ENCODE measurements at places on chromosomes 13 and 19.

DNA sequence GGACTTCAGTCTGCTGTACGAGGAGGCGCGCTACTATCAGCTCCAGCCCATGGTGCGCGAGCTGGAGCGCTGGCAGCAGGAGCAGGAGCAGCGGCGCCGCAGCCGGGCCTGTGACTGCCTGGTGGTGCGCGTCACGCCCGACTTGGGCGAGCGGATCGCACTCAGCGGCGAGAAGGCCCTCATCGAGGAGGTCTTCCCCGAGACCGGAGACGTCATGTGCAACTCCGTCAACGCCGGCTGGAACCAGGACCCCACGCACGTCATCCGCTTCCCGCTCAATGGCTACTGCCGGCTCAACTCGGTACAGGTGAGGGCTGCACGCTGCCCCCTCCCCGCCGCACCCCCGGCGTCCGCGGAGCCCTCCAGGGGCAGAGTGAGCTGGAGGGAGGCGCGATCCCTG lies 14.6 kb downstream of the KCTD15 start:
- DNase-seq, result no peak

DNA sequence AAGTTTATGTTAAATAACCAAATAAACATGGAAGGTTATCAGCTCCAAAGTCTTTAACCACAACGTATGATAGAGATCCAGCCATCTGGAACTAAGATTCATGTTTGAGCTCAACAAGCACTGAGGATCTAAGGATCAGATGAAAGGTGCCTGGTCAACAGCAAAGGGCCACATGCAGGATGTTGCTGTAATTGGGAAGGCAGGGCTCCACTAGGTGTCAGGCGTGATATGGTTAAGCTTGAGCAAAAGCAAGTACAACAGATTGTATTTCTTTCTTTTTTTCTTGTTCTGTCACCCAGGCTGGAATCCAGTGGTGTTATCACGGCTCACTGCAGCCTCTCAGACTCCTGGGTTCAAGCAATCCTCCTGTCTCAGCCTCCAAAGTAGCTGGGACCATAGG lies 12.0 kb downstream of the EBPL start:
- no peak for DNase-seq

GRCh38 chr13:88000787-88001186 lies 329.6 kb downstream of the SLITRK5 start:
- no peak for DNase-seq

DNA sequence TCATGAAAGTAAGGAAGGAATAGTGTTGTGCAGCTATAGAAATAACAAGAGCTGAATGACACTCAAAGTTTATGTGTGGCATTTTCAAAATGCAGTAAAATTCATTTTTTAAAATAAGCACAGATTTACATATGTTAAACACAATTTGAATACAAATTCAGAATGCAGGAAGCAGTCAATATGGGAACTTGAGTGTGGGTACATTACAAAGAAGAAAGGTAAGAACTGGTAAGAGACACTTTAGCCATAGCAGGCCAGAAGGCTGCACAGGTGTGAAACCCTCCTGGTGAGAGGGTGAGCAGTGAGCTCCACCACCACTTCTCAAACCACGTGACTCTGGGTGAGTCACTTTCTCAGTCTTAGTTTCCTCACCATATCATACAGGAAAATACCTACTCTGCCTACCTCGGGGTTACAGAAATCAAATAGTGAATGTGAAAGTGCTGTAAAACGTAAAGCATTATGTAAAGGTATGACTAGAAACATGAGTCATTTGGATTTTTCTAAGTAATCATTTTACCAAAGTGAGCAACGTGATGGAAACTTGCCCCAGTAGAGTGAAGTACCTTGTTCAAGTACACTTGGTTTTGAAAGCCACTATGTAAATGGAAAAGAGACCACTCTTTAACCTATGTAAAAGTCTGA lies 40.5 kb downstream of the USP12 start:
- DNase-seq, result no peak

GRCh38 chr13:75566658-75567057 lies 17.1 kb downstream of the UCHL3 start:
- no peak for DNase-seq

DNA sequence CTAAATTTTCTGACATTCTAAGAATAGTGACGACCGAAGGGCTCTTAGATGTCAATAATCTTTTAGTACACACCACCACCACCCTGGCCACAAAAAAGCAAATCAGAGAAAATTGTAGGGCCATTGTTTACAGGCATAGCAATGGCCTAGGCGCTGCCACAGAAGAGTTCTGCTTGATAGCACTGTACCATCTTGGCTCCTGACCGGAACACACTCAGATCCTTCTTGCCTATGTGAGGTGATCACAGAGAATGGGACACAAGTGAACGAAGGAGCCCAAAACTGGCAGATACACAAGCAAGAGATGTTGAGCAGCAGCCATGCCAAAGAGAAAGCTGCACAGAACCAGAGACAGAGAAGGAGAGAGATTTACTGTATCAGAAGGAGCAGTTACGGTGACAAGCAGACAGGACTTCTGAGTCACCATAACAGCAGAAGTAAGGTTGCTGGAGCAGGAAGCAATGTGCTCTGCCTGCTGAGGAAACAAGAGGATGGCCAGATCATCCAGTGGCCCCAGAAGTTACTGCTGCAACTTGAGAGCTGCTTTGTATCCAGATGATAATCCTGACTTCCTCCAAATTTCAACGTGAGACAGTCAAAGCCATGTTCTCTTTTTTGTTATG lies 105.2 kb downstream of the SLITRK6 start:
- DNase-seq, result no peak
